ENCODE measurements at places on chromosomes 6 and 20.

- peak; percentile 22 for DNase-seq
These were observed 817 bp downstream of the ME1 start for GRCh38 chr6:83429857-83430610.

GRCh38 chr20:3494218-3494617 is 23.4 kb downstream of the ATRN start:
- DNase-seq, result no peak

DNA sequence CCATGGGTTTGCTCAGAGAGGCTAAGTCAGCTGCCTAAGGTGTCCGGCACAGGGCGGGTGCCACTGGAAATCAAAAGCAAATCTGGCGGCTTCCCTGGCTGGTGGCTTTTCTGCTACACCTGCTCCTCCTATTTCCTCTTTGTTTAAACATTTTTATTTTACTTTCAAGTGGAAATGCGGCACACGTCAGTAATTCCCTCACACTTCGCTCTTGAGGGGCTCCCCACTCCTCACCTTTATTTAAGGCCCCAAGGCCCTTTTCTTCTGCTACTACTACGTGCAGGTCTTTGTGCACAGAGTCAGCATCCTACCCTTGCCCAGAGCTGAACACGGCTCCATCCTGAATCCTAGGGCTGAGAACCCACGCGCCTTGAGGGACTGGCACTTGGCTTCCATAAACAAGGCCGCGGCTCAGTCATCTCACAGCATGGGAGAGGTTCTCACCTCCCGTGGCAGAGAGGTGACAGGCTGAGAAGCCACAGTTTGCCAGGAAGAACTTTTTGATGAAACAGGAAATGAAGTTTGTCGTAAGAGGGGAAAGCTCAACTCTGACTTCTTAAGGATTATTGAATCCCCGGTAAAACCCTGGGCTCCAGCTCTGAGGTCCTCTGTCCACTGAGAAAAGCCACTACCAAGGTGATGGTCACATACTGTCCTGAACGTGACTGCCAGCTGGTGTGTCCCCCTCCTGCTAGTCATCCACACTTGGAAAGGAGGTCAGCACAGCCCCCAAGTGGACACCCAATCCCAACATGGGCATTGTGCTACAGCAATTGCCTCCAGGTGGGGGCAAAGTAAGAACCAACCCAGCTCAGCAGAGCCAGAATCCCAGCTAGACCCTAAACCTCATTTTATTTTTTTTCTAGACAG is 48.0 kb downstream of the NFATC2 start:
- DNase-seq, result no peak

GRCh38 chr20:49347156-49347555 is 69.3 kb upstream of the ZNFX1 start:
- no peak for DNase-seq

DNA sequence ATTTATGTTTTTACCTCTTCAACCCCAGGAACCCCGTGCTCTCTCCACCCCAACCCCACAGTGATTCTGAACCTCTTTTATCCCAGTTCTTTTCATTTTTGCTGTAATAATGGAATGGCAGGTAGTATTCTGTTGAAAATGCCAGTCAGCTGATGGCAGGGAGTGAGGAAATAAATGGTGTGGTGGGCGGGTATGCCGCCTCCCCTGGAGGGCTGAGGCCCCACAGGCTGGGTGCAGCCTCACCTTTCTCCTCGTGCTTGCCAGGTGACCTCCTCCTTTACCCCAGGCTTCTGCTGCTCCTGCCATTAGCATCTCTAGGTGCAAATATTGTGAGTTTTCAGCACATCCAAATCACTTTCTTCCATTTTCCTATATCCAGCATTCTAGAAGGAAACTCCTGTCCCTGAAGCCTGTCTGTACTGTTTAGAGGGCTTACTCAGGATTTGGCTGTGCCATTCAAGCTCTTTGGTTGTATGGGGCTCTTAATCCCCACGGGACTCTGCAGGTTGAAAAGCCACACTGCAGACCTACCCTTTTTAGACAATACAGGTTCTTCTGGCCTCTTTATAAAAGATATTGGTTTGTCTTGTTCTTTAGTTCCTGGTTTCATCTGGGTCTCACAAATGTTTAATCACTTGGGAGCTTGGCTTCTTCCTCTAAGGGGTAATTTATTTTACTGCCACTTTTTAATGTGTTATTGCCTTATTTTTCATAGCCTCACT is 201.8 kb downstream of the JARID2 start:
- no peak for DNase-seq

- peak; percentile 88 for DNase-seq
These were observed 10.6 kb downstream of the TAAR1 start for GRCh38 chr6:132648356-132648755.

GRCh38 chr6:48490658-48491057 is 379.7 kb upstream of the PTCHD4 start:
- no peak for DNase-seq

DNA sequence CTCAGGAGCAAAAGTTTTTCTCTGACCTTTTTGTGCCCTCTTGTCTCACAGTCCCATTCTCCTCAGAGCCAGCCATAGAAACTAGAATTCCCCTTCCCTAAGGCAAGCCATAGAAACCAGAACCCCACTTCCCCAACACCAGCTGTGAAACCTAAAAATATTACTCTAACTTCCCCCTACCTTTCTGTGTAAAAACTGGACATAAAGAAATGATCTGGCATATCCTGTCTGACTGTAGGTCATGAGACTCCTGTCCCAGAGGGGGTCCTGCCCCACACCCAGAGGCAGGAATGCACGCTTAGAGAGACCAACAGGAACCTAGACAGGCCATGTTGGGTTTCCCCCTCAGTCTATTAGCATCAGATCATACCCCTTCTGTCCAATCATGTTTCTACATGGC is 140.6 kb upstream of the SLC22A16 start:
- DNase-seq, result no peak

GRCh38 chr6:28920281-28920680 is 3.5 kb downstream of the TRIM27 start:
- no peak for DNase-seq

- DNase-seq, result no peak
These were observed 118.8 kb upstream of the AFDN start for GRCh38 chr6:167707686-167708500.

DNA sequence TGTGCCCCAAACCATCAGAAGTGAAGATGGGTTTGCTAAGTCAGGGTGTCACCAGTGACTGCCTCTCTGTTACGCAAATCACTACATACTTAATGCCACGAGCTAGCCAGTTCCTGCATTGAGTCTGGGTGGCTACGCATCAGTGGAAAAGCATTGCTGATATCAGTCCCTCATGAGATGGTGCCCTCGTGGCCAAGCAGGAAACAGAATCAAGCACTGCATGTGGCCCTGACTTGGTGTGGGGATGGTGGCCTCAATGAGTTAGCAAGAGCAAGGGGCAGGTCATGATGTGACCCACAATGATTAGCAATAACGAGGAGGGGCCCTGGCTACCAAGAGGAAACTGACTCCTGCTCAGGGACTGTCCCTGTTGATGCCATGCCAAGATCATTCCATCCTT is 51.6 kb upstream of the FNDC1 start:
- DNase-seq, result no peak

GRCh38 chr6:137349856-137350830 is 131.0 kb upstream of the IFNGR1 start:
- no peak for DNase-seq

GRCh38 chr20:51811514-51812128 is 9.3 kb upstream of the SALL4 start:
- DNase-seq, result no peak

DNA sequence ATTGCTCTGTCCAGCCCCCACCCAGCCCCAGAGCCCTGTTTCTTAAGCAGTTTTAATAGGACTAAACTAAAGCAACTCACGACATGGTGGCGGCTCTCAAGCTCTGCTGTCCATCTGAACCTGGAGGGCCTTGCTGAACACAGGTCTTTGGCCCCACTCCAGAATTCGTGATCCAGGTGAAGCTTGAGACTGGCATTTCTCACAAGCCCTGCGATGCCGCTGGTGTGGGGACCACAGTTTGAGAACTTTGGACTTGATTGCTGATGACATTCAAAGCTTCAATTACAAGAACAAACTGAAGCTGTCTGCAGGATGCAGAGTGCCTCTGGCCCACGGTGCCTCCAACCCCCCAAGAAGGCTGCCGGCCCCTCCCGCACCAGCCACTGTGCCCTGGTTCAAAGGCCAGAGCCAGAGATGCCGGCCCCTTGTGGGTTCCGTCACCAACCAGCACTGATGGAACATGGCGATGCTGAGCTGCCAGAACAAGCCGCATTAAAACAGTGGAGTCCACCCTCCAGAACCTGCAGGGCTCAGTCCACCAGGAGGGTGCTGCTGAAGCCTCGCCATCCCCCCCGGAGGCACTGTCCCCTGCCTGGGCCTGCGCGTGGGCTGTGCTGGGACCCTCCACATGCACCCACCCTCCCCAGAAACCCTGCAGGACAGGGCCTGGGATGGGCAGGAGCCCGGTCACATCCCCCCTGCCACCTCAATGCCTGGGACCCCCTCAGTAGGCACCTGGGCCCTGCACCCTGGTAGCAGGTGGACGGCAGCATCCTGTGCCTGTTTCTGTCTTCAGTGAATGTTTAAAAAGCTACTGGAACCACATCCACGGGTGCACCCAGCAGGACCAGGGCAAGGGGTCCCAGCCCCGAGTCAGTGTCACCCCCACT is 101.1 kb downstream of the PSMB1 start:
- no peak for DNase-seq

- DNase-seq, result no peak
These were observed 45.7 kb downstream of the TINAG start for GRCh38 chr6:54353975-54354374.

- no peak for DNase-seq
These were observed 85.5 kb downstream of the UNC5CL start for GRCh38 chr6:40953486-40953885.

GRCh38 chr6:148247386-148248063 is 95.1 kb upstream of the SASH1 start:
- DNase-seq, result no peak

DNA sequence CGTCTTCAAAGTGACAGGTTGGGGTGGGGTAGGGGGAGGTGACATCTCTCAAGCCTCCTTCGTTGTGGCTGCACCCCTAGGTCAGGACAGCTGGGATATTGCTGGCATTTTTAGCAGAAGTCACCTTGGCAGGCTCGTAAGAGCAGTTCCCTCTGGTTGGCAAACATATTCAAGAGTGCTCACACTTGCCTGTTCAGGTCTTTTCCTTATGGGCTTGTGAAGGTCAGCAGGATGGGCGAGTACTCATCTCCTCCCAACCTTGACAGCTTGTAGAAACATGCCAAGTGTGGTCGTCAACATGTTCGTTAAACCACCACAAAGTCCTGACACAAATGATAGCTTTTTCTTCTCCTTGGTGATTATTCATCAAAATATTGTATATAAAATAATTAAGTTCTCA is 113.6 kb downstream of the HDGFL1 start:
- no peak for DNase-seq

GRCh38 chr6:11141295-11141694 is 29.8 kb upstream of the ERVFRD-1 start:
- DNase-seq, result no peak

DNA sequence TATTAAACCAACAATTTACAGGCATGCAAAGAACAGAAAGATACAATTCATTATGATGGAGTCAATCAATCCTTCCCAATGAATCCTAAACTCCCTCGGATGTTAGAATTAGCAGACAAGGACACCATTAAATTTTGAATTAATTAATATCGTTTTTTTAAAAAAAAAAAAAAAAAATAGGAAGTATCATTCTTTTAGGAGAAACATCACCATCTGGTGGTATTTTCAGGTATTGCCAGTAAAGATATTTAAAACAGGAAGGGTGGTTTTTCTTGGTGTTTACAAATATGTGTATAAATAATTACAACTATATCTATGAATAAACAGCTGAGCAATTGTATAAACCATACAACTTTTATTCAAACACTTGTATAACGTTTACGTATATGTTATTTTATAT is 564.4 kb downstream of the HAO1 start:
- DNase-seq, result peak; percentile 31

DNA sequence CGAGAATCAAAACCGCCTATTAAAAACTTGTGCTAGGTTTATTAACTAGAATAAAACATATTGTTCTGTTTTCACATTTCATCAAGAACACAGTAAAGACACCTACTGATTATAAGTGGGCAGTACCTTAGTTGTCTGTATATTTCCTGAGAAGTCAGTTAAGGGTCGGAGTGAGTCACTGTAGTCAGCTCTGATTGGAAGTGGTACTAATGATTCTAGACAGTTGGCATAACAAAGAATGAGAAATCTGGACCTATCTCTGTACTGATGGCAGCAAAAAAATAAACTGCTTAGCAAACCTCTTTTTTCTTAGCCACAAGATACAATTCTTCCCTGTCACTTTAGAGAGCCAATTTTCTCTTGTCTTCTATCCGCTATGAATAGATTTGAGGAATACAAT is 387.3 kb upstream of the ADGRB3 start:
- DNase-seq, result no peak

GRCh38 chr6:150865406-150866146 is at the start of gene MTHFD1L:
Gene MTHFD1L (plus strand): TSS chr6:150865702. CDS start chr6:150865823, 121 bp downstream.
- peak; percentile 82 for DNase-seq

DNA sequence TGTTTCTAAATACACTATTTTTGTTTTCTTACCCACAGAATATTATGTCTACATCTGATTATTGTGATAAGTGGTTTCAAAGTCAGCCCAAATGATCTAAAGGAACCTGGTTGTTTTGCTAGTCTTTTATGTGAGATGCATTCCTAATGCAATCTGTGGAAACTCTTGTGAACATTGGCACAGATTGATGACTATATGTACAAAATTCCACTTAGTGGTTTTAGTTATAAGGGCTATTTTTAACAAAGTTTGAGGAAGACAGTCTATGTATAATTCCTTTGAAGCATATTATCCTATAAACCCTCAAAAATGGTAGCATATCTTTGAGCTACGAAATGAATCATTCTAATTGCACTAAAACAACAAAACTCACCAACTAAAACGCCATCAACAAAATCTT is 140.9 kb downstream of the GRIK2 start:
- peak; percentile 53 for DNase-seq

DNA sequence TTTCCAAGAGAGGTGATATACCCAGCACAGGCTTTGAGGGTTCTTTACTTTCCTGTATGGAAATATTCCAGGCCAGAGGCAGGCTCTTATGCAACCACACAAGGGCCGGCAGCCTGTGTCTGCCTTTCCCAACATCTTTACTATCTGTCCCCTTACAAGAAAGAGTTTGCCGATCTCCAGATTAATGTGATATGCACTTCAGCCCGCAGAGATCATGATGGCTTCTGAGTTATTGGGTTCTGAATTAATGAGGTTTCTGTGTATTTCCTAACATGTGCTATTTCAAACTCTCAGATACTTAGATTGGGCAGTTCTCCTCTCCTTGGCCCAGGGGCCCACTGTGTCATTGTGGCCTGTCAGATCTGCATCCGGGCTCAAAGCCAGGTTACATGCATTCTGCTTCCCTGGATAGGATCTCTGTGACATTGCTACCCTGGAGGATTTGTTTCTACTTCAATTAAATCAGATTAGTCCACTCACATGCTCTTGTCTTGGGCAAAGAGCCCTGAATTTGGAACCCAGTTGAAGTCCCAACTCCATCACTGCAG is 56.6 kb downstream of the TGM2 start:
- DNase-seq, result no peak

- DNase-seq, result peak; percentile 26
These were observed 47.6 kb downstream of the CPXM1 start for GRCh38 chr20:2752567-2753460.

- peak; percentile 4 for DNase-seq
These were observed 6.0 kb downstream of the PDYN start for GRCh38 chr20:1987826-1988225.

Measured in LHCN-M2 (cell line).